ENCODE measurements at places on chromosomes 2 and 18. TPM values are rescaled to one million over a fixed set of nuclear protein-coding genes. Genes with fewer than 3 reads are reported as not detected.

ATOH8 gene
- polyA plus RNA-seq = 17.1 TPM

- DNase-seq = no peak
These were observed 520 bp downstream of the GLS start for GRCh38 chr2:190881084-190881597.

GRCh38 chr2:43238813-43239212 is 12.4 kb upstream of the ZFP36L2 start:
- DNase-seq = no peak

- no peak for DNase-seq
These were observed 116.3 kb upstream of the PGAP1 start for GRCh38 chr2:197042739-197043196.

GRCh38 chr18:48796491-48797205 is 154.1 kb downstream of the SMAD7 start:
- no peak for DNase-seq

GRCh38 chr2:60505880-60506260 is 47.6 kb downstream of the BCL11A start:
- no peak for DNase-seq

- no peak for DNase-seq
These were observed 188.4 kb downstream of the SEPTIN10 start for GRCh38 chr2:109425411-109425810.

- peak; percentile 34 for DNase-seq
These were observed 166.2 kb downstream of the ATAD2B start for GRCh38 chr2:23760736-23761135.

DNA sequence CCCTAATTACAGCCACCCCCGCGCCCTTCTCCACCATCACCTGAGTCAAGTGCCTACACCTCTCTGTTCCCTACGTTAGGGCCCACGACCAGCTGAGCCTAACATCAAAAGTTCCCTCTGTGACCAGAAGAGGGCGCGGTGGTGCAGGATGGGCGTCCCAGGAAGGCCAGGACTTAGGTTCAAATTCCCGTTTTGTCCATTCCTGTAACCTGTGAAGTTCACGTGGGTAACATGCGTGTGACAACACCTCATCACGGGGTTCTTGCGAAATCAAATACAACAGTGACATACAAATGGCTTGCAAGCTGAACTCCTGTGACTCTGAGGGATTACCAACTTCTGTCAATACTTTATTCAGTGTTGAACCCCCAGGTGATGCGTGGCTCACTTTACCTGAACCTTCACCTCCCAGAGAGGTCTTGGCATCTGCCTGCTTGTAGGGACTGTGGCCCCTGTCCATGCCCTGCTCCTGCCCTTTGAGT is 207.9 kb downstream of the ARL4C start:
- peak; percentile 29 for DNase-seq
